Bronchial smooth muscle cell (primary cell): ENCODE measurements at places on chromosomes 7 and 10. TPM values are rescaled to one million over a fixed set of nuclear protein-coding genes. Genes with fewer than 3 reads are reported as not detected.

Gene UNCX
- not detected in 2 replicates for total RNA-seq

Gene TAC1
- total RNA-seq, result 0.16 TPM in 1 of 2 replicates, not detected in the other

Gene HMX2
- not detected in 2 replicates for total RNA-seq

Gene CARD11
- total RNA-seq, result under 0.01 TPM in 1 of 2 replicates, not detected in the other
